ENCODE measurements at places on chromosomes 3 and 15. TPM values are rescaled to one million over a fixed set of nuclear protein-coding genes. Genes with fewer than 3 reads are reported as not detected.

Gene ZNF35
- total RNA-seq, result 10.1 TPM

Gene NEO1
- 26.2 TPM for total RNA-seq

Gene THOC7
- 44.9 TPM for total RNA-seq

Gene DAZL
- not detected for total RNA-seq

Gene GPR15
- total RNA-seq, result not detected

Gene LRRC3B
- not detected for total RNA-seq

Gene SLC28A2
- not detected for total RNA-seq

Gene ERC2
- total RNA-seq, result 0.09 TPM

Gene LRRC49
- total RNA-seq, result 25.2 TPM

Gene ATP10A
- 4.4 TPM for total RNA-seq

Gene INKA1
- 4.4 TPM for total RNA-seq

Gene LMAN1L
- total RNA-seq, result not detected

DNA sequence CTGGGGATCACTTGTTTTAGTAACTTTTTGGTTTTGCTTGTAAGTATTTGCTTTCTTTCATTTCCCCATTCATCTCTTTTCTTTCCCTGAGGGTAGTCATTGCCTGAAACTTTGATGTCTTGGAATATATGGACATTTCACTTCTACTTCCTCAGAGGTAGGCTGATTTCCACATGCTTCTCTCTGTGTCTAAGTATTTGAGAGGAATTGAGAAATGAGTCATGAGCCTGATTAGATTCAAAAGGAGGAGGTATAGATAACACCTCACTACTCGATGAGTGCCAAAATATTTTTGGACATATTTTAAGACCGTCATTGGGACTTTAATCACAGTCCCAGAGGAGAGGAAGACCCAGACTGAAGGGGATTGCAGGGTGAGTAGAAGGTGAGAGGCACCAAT lies 480.1 kb upstream of the SGO1 start:
- peak; percentile 19 for DNase-seq

DNA sequence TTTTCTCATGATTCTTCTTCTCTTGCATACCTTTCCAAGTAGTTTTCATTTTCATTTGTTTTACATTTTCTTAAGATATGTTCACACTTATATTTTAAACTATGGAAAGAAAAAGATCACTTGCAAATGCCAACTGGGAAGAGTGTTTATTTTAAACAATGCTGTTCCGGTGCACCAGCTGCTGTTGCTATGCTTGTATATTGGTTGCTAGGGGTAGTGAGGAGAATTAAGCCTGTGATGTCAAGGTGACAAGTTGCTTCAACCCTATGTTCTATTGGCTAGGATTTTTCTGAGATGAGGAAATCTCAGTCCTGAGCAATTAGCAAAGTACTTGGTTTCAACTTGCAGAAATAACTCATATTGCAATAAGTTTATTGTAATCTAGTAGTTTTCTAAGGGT lies 500.1 kb downstream of the MFSD1 start:
- no peak for DNase-seq

DNA sequence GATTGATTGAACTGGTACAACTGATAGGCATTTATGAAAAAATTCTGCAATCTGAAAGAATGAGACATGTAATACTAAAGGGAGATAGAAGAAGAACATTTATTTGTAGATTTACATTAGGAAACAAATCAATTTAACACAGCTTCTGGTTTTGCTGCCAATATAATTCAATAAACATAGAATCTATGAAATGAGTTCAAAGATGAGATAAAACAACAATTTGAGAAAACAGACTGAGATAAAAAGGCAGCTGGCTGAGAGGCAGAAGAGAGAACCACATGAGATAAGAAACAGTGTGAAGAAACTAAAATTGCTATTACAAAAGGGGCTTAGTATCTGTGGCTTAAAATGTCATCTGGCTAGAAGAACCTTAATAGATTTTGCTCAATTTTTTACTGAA lies 176.6 kb downstream of the PYDC2 start:
- DNase-seq, result no peak

GRCh38 chr3:30146978-30147377 lies 459.4 kb upstream of the TGFBR2 start:
- no peak for DNase-seq

- no peak for DNase-seq
Measured at GRCh38 chr3:113625834-113626233, 70.6 kb downstream of the USF3 start.

GRCh38 chr3:82505079-82505756 lies 743.8 kb upstream of the GBE1 start:
- no peak for DNase-seq

GRCh38 chr15:88563638-88564037 lies 17.2 kb upstream of the DET1 start:
- peak; percentile 47 for DNase-seq

GRCh38 chr3:20637729-20638128 lies 451.7 kb upstream of the SGO1 start:
- peak; percentile 38 for DNase-seq

DNA sequence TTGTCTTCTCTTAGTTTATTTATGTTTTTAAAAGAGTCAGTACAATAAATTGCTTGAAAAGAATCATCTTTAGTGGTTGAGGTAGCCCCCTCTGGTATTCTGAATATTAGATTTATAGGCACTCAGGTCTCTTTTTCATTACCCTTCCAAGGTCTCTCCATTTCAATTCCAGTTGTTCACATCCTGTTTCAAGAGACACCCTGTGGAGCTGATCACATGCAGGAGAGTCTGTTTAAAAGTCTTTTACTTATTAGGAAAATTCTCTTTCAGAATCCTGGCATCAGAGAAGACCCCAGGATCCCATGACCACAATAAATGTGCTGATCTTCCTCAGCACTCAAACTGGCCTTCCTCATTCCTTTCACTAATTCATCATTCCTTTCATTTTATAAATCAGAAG lies 195.7 kb downstream of the ZIC4 start:
- no peak for DNase-seq

GRCh38 chr3:124924741-124925140 lies 9.8 kb downstream of the MUC13 start:
- DNase-seq, result no peak

- peak; percentile 14 for DNase-seq
Measured at GRCh38 chr3:114554731-114555130, 260.9 kb downstream of the TIGIT start.

GRCh38 chr3:11371747-11372146 lies 99.5 kb downstream of the ATG7 start:
- DNase-seq, result no peak

GRCh38 chr3:50655009-50655830 lies 19.5 kb upstream of the DOCK3 start:
- no peak for DNase-seq

DNA sequence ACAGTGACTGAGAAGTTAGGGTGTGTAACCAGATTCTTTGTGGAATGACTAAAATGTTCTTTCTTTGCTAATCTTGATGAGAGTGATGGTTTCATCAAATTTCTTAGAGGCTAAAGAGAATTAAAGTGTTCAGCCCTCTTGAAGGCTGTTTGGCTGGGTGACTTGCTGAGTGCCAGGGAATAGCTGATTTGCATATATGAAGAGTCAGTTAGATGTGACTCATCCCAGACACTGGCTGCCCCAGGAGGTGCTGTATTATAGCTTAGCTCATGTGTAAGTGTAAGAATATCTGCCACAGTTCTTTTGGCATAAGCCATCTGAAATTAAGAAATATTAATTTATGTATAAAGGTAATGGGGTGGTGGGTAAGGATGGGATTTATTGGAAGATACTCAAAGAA lies 535.1 kb downstream of the NLGN1 start:
- DNase-seq, result peak; percentile 39

DNA sequence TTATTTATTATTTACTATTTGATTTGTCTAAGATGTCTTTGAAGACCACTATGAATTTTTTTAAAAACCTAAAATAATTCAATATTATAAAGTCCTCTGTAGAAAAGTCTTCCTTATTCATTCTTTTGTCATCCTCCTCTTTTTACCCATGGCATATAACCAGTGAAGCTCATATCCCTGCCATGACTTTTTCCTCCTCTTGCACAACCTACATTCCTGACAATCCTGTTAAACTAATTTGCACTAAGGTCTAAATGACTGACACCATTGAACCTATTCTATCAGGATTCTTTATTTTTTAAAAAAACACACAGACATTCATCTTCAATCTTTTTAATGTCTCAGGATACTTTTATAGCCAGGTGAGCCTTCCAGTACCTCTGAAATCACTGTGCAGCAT lies 159.9 kb upstream of the SLC2A2 start:
- peak; percentile 40 for DNase-seq

GRCh38 chr3:9793161-9793781 lies 389 bp downstream of the ARPC4 start:
- DNase-seq, result peak; percentile 52

DNA sequence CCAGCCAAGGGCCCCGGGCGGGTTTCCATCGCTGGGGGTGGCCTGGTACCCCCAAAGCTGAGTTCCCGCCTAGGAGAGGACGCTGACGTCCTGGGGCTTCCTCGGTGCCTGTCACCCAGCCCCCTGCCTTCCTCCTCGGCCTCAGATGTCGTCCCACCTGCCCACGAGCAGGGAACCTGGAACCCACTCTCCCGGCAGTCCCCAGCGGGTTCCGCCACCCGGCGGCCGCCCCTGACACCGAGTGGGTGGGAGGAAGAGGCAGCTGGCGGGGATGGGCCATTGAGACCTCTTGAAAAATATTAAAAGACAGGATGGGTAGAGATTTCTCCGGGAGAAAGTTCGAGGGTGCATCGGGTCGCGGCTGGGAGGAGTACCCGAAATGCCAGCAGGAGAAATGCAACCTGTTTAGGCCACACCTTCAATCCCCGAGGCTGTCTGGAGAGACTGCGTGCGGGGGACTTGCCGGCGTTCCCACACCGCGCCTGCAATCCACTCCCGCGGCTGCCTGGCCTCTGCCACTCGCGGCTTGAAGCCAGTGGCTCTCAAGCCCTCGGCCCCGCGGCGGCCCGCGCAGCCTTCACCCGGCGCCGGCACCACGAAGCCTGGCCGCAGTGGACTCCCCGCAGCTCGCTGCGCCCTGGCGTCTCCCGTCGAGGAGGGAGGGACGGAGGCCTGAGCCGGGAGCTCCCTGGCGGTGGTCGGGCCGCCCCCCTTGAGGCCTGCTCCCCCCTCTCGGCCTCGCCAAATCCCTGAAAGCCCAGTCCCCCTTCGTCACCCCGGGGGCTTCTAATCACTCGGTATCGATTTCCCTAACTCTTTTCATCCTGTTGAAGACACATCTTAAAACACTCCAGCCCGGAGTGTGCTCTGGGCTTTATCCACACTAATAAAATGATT lies 8.6 kb upstream of the NR2F2 start:
- no peak for DNase-seq

- DNase-seq, result peak; percentile 82
Measured at GRCh38 chr3:102053375-102053989, 204.2 kb downstream of the NFKBIZ start.

DNA sequence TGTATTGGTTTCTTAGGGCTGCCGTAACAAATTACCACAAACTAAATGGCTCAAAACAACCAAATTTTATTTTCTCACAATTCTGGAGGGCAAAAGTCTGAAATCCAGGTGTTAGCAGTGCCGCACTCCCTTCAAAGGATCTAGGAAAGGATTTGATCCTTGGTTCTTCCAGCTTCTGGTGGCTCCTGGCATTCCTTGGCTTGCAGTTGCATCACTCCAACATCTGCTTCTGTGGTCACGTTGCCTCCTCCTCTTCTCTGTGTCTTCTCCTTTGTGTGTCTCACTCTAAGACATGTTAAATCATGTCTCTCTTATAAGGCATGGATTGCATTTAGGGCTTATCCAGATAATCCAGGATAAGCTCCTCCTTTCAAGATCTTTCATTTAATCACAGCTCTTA lies 262.2 kb downstream of the MEX3B start:
- DNase-seq, result no peak

- DNase-seq, result peak; percentile 84
Measured at GRCh38 chr3:178067721-178068120, 468.5 kb upstream of the KCNMB2 start.

- DNase-seq, result no peak
Measured at GRCh38 chr3:1717524-1717923, 381.1 kb upstream of the CNTN4 start.

GRCh38 chr3:87121856-87122255 lies 105.3 kb upstream of the CHMP2B start:
- DNase-seq, result no peak

DNA sequence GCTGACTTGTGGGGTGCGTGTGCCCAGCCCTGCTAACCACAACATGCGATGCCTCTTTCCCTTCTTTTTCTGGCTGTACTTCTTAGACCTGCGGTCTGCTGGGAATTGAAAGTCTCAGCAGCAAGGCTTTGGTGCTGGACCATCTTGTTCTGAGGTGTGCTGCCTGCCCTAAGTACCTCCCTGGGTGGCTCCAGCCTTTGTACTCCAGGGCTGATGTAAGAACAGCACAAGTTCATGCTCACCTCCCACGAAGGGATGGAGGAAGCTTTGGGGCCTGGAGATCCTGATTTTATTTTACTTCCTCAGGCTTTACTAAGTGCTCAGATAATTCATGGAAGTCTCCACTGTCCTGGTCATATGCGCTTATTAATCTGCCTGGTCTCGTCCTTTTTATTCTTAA lies 28.9 kb downstream of the FAM43A start:
- DNase-seq, result no peak

- peak; percentile 80 for DNase-seq
Measured at GRCh38 chr3:129651435-129652202, 45.1 kb upstream of the PLXND1 start.

DNA sequence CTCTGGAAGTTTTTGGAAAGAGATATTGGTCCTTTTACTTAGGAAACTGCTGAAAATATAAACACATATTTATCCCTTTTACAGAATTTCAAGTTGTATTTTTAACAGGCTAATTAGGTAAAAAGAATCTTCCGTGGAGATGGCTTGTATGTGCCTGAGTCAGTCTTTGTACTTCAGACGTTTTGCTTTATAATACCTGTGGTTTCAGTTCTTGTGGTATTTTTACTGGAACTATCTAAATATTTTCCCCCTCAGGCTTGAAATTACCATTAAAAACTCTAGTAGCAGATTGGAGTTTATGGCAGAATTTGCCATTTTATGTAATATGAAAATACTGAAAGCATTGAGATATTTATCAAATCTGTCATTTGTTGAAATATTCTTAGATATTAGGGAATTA lies 151.6 kb upstream of the CGNL1 start:
- DNase-seq, result peak; percentile 47

DNA sequence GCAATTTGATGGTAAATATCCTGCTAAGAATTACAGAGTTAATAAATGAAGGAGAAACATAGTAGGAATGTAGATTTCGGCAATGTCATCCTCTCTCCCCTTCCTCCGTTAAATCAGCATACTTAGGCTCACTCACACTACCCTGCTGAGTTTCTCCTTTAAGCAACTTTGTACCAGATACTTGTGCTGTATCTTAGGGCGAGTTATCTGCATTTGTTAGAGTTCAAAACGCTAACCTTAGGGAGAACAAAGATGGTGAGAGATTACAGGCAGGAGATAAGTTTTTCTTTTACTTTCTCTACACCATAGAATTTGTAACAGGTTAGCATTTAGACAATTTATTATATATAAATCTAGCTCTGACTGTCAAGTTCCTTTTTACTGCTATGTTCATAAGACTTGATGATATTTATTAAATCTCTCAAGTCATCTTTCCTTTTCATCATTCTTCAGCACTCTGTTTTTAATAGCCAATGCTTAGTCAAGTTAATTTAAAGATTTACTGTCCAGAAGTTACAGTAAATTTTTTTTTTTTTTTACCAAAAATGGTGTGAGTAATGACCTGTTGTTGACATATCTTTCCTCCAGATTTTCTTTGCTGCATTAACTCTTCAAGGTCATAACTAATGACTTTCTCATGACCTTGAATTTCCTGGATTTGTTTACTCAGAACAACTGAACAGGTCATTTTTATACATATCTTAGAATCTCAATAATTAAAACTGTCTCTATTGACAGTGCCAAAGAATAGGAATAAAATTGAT lies 22.2 kb downstream of the SUCNR1 start:
- no peak for DNase-seq

GRCh38 chr3:14516738-14517345 lies 23.3 kb downstream of the GRIP2 start:
- no peak for DNase-seq

Measured in fibroblast of the aortic adventitia (primary cell).